Stimulated activated CD4-positive, alpha-beta T cell treated with anti-CD3 and anti-CD28 coated beads, Interleukin-2, amount 100 ng/mL, for 48 hours (primary cell): ENCODE measurements at places on chromosomes 12 and 14.

DNA sequence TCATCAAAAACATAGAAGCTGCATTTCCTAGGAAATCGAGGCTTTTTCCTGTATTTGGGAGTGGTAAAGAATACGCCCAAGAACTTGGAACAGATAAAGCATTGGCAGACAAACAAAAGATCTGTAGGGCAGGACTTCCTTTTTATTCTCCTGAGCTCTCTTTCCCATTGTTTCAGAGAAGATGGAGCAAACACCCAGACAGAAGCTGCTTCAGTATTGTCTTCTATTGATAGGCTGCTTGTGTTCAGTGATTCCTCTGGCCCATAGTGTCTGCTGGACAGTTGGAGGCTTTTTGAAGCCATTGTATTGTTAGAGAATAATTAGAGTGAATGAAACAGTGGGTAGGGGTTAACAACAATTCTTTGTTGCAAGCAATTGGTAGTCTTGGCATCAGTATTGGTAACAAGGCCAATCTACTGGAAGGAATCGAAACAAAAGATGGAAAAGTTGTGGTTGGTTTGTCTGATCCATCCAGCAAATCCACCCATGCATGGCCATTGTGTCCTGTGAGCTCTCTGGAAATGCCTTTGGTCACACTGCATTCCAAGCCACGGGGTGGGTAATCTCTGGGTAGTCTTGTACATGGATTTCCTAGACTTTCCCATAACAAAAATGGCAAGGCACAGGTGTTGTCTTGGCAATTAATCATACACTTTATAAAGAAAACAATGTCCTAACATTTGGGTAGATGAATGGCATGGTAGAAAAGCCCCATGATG, 424.8 kb downstream of the RAD51B start:
- DNase-seq: no peak

GRCh38 chr14:52220924-52221811, 46.3 kb upstream of the PTGDR start:
- DNase-seq: no peak

- no peak for DNase-seq
Observed at GRCh38 chr14:23300687-23301223, 1.9 kb downstream of the PPP1R3E start.

DNA sequence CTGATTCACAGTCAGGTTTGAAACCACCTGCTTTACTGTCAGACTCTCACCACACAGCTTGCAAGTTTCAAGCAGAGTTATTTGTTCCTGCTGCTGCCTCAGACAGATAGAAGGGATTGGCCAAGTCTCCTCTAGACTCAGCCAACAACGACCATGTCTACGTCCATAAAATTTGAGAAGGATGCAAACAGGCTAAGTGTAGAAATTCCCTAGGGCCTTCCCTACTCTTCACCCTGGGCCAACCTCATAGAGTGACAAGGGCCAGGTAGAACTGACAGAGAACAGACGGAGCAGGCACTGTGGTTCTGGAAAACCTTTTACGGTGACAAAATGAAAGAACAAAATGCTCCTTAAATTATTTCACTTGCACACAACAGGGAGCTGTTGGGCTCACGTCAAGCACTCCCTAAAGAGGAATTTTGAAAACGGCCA, 39.5 kb downstream of the CLIP1 start:
- no peak for DNase-seq

GRCh38 chr14:33738029-33738428, 212.8 kb downstream of the EGLN3 start:
- DNase-seq: no peak

DNA sequence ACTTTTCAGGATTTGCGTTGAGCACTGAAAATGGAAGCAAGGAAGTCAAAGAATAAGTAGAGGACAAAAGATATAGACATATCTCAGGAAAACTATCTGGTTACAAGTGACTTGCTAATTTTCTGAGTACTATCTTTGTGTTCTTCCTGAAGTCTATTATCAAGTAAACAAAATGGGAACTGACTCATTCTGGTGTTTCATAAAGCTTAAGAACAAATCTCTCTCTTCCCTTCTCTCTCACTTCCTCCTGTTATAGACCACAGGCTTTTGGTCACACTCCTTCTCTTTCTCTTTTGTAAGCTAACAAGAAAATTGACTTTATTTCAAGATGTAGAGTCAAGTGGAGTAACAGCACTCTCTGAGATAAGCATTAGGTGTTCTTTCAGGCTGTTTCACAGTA, 406.6 kb upstream of the SYT1 start:
- DNase-seq: no peak
